Esophagus muscularis mucosa (tissue), 4 donors: ENCODE measurements at places on chromosomes 12 and 14. TPM values are rescaled to one million over a fixed set of nuclear protein-coding genes. Genes with fewer than 3 reads are reported as not detected.
A peak's percentile ranks its signal among the peaks of the same experiment; 100 is the strongest.

DNA sequence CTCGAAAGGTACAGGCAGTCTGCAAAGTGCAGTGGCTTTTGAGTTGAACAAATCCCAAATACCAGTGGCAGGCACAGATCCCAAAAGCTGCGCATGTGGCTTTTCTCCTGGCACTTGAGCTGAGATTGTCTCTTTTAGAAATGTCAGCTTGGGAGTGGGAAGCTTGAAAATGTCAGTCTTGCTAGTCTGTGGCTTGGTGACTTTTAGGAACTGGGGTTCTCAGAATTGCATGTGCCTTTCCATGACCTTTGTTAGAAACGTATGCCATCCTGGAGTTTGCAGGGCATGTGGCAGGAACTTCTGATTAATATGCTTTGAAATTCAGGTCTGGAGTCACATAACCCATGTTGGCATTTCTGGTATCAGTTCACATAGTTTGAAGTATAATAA, 182.1 kb downstream of the CHST11 start:
- no peak overlapping the region for H3K27ac ChIP-seq
- no peaks in the 10 kb centered on the region for H3K4me1 ChIP-seq
- no peak overlapping the region for H3K4me3 ChIP-seq

DNA sequence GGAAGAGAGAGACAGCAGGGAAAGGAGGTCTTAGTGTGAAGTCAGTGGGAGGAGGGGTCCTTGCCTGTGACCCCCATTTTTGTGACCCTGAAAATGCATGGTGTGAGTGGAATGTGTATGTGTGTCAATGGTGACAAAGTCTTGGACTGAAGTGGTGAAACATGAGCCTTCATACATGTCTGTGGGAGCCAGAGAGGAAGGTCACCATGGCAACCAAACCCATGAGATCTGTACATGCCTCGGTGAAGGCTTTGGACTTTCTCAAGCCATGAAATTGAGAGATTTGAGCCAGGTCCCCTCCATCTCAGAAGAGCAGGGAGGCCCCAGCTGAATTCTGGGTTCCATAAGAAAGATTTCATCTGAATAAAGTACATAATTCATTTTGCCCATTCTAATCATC, 108.7 kb downstream of the TTC8 start:
- no peaks in the 10 kb centered on the region for H3K27me3 ChIP-seq
- H3K4me3 ChIP-seq: no peak overlapping the region
- DNase-seq: no peak
- H3K36me3 ChIP-seq: no peaks in the 10 kb centered on the region

The NGB gene
- 2.9 TPM for total RNA-seq

DNA sequence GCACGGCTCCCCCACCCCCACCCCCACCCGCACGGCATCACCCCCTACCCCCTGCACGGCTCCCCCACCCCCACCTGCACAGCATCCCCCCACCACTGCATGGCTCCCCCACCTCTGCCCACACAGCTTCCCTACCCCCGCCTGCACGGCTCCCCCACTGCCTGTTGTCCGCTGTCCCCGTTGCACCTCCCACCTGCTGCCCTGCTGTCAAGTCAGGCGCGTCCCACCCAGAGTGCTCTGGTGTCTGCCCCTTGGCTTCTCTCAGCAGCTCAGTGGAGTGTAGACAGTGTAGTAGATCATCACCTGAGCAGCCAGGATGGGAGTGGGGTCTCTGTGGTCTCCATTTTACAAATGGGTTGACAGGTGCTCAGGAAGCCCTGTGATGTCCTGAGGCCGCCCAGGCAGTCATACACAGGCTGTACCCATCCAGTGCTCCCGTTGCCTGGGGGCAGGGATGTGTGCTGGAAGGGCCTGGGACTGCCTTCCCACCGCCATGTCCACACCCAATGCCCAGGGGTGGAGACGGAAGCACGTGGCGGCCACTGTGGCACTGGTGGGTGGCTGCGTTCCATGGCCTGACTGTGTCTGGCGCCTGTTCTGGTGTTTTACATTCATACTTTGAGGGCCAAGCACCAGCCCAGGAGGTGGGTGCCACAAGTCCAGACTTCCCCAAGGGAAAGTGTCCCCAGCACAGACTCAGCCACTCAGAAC, 32.5 kb downstream of the PACS2 start:
- H3K27me3 ChIP-seq: no peaks in the 10 kb centered on the region
- no peak for DNase-seq
- H3K4me3 ChIP-seq: no peak overlapping the region
- H3K4me1 ChIP-seq: peaks cover 36% of the 10 kb centered on the region

GRCh38 chr12:66775871-66776270, 97.0 kb upstream of the GRIP1 start:
- no peaks in the 10 kb centered on the region for H3K27me3 ChIP-seq
- H3K27ac ChIP-seq: no peak overlapping the region
- no peak for DNase-seq
- no peaks in the 10 kb centered on the region for H3K36me3 ChIP-seq
- no peaks in the 10 kb centered on the region for H3K4me1 ChIP-seq

DNA sequence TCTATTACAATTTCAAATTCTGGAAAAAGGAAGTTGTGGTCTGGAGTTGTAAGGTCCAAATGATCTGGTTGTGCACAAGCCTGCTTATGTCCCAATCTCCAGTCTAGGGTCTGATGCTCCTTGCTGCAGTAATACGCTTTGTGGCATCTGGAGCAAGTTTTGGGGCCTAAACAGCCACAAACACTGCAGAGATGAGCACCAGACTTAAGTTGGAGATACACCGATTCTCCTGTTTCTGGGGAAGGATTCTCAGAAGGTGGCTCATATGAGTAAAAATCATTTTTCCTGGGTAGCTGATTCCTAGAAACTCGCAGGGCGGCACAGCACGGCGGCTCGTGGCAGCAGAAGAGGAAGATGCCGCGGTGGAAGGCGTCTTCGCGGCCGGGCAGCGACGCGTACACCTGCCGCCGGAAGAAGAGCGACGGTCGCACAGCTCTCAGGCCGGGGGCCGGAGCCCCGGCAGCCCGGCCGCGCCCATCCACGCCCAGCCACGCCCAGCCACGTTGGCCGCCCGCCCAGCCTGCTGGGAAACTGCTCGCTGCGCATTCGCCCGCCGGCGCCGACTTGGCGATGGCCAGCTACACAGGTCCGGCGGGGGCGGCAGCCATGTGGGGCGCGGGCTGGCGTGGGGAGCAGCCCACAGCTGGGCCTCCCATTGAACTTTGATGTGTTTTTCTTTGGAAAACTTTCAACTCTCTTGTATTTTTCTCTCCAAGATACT, 129.0 kb downstream of the ASCL4 start:
- peaks cover 3% of the 10 kb centered on the region for H3K27me3 ChIP-seq
- peak overlapping the region; percentile 41 for H3K4me3 ChIP-seq
- no peak overlapping the region for H3K27ac ChIP-seq
- DNase-seq: no peak
- H3K36me3 ChIP-seq: no peaks in the 10 kb centered on the region
